ENCODE measurements at places on chromosomes 2 and 18.

DNA sequence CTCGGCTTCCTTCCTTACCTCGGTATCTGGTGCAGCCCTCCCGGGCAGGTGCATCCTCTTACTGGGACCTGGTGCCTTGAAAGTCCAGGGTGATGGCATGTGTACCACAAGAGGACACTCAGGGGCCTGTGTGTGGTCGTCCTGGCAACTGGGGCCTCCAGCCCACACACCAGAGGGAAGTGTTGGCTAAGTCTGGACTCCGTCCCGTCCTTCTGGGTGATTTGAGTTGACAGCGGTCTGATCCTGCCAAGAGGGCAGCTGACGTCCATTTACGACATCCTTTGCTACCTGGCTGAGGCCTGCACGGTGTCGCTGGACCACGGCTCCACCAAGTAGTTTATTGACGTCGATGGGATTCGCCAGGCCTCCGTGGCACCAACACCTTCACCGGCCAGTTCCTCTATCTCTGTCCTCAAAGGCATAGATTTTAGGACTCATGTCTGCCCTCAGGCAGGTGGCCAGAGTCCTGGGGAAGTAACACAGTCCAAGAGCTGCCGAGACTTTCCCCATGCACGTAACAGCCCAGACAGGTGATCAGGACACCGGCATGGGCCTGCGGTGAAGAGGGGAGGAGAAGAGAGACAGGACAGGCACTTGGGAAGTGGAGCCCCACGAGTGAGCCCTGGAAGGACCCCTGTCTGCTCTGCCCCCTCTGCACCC lies 186.0 kb upstream of the HDAC4 start:
- no peak for DNase-seq

DNA sequence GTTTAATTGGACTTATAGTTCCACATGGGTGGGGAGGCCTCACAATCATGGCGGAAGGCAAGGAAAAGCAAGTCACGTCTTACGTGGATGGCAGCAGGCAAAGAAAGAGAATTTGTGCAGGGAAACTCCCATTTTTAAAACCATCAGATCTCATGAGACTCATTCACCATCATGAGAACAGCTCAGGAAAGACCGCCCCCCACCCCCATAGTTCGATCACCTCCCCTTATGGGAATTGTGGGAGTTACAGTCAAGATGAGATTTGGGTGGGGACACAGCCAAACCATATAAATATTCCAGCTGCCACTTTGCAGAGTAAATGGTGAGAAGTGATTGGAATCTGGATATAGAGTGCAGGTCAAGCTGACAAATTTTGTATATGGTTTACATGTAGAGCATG lies 187.4 kb downstream of the ARL4C start:
- no peak for DNase-seq

DNA sequence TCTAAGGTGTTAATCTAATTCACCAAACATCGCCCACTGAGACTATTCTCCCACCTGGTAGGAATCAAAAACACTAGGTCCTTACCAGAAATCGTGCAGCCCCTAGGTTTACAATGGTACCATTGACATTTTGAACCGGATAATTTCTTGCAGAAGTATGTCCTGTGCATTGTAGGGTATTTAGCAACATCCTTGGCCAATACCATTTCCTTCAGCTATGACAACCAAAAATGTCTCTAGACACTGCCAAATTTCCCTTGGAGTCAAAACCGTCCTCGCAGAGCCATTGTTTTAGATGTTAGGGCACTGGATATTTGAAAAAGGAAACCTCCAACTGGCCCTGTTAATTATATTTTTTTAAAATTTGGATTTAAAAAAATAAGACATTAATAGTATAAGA lies 3.8 kb downstream of the VPS54 start:
- no peak for DNase-seq

DNA sequence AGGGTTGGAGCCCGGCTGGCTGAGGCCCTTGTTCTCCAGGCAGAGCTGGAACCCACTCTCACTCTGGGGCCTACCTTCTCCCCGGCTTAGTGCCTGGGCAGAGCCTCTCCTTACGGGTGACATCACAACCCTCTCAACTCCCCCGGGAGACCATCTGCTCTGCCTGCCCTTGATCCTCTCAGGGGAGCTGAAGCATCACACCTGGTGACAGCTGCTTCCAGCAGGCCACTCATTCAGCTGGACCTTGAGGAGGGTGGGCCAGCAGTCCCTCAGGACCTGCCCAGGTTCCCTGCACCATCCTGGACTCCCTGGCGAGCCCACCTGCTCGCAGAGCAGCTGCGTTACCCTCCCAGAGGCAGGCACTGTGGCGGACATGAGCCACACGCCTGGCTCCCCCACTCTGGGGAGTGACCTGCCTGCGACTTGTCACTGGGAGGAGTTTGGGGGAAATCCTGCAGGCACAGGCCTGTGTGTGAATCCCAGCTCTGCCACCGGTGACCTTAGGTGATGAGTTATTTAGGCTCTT lies 13.1 kb downstream of the HS6ST1 start:
- no peak for DNase-seq

GRCh38 chr2:184363213-184363612 lies 235.1 kb upstream of the ZNF804A start:
- no peak for DNase-seq

- no peak for DNase-seq
Measured at GRCh38 chr2:160828076-160828475, 332.2 kb upstream of the TANK start.

- DNase-seq, result no peak
Measured at GRCh38 chr2:5319493-5319892, 372.7 kb upstream of the SOX11 start.

DNA sequence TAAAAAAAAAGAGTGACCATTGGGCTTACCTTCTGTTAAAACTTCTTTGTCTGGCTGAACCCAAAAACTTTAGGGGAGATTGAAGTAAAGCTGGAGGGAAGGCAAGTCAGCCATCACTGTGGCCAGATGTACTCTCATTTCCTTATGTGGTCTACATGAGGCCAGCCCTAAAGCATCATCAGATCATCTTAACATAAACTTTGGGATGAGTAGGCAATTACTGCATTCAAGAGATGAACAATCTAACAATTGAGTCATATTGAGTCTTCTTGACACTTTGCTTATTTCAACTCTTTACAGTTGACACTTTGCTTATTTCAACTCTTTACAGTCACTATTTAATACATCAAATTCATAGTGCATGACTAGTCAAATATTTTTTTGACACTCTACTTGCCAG lies 155.6 kb downstream of the QPCT start:
- no peak for DNase-seq

GRCh38 chr2:96161898-96162297 lies 16.7 kb upstream of the DUSP2 start:
- peak; percentile 67 for DNase-seq

- no peak for DNase-seq
Measured at GRCh38 chr2:237213315-237214022, 127.8 kb downstream of the COPS8 start.

DNA sequence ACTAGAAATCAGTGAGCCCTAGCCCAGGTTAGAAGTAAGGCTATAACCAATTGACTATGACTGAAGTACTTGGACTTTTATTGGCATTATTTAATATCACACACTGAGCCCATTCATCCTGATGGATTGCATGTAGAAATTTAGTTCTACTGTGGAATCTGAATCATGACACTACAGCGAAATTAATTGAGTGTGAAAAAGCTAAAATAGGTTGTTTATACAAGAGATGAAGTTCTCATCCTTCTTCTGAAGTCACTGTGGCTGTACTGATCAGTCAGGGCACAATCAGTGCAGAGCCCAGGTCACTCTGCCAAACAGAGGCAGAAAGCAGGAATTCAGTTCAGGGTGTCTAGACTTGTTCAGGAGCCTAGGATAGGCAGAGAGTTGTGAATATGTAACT lies 158.9 kb downstream of the BABAM2 start:
- DNase-seq, result no peak

DNA sequence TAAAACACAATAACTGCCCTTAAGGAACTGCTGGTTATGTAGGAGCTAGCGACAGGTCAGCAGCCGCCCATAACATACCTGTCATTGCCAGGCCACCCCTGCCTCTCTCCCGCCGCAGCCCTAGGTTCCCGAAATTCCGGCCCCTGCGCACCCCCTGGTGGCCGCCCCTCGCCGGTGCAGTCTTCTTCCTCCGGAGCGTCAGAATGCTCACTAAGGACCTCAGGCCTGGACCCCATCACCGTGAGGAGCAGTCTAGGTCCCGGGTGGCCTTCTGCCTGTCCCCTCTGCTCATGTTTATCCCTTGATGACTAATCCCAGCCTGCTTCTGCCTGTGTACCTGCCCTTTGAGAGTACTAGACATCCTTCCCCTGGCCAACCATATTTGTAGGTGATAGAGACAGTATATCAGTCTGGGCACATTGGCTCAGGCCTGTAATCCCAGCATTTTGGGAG lies 115.7 kb upstream of the SLC1A4 start:
- peak; percentile 48 for DNase-seq

DNA sequence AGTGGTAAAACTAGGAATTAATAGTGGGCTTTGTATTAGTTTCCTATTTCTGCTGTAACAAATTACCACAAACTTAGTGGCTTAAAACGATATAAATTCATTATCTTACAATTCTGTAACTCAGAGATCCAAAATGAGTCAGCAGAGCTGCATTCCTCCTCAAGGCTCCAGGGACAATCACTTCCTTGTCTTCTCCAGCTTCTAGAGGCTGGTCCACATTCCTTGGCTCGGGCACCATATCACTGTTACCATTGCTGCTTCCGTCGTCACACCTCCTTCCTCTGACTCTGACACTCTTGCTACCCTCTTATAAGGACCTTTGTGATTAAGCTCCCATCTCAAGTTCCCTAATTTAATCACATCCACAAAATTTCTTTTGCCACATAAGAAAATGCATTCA lies 567.8 kb upstream of the KLHL29 start:
- DNase-seq, result no peak

Measured in erythroblast (primary cell).